Psoas muscle (tissue), 8 donors: ENCODE measurements at places on chromosomes 13 and 19. TPM values are rescaled to one million over a fixed set of nuclear protein-coding genes. Genes with fewer than 3 reads are reported as not detected.

Gene GRIK5
- 0.42 TPM for total RNA-seq

GRCh38 chr13:83453723-83454122, 428.6 kb downstream of the SLITRK1 start:
- DNase-seq: peak; percentile 33

DNA sequence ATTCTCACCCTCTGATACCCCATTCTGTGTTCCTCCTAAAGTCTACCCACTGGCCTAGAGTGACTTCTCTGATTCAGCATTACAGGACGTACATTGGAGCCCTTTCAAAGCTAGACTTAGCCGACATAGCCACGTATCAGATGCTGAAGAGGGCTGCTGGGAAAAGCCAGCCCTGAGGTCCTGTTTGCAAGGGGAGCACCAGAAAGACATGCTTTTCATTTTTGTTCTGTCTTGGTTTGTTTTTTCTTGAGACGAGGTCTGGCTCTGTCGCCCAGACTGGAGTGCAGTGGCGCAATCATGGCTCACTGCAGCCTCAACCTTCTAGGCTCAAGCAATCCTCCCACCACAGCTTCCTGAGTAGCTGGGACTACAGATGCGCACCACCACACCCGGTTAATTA, 6.3 kb upstream of the ZSWIM4 start:
- no peak for DNase-seq

Gene ZNF99
- not detected for total RNA-seq

Gene SRRM5
- total RNA-seq: 0.12 TPM

- DNase-seq: no peak
Observed at GRCh38 chr19:50780753-50781435, 9.3 kb upstream of the ACP4 start.
